ENCODE measurements at places on chromosomes 7 and 10.

GRCh38 chr7:113705439-113705838, 213.4 kb downstream of the PPP1R3A start:
- DNase-seq = no peak

DNA sequence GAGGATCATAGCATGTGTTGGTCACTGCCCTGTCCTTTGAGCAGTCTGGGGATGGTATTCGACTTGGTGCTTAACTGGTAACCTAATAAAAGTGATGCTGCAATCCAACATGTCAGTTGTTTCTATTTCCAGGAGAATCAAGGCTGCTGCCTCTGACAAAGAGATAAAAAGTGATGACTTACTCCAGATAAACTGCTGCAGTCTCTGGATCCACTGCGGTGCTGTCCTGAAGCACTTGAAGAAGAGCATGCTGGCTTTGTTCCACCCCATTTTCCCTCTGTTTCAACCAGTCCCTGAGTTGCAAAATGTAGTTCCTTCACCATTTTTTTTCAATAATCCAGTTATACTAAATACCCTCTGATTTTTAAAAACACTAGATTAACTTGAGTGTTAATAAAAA, 403.5 kb upstream of the ANKRD30A start:
- DNase-seq = no peak

DNA sequence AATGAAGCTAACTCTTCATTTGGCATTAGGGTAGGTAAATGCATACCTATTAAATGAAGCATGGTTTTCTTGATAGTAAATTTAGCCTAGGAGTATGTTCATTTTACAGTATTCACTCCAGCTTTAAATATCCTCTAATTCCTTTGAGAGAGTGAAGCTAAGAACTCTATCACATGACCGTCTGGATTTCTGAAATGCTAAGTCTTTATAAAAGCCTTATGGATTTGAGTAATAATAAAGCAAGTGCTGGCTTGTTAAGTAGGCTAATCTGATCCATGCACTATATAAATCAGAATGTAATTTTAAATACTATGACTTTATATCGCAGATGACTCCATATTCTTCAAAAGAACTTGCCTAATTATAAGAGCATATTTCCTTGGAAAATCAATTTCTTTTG, 64.8 kb downstream of the REEP3 start:
- no peak for DNase-seq

GRCh38 chr10:47337310-47337709, 10.9 kb upstream of the RBP3 start:
- DNase-seq = no peak

DNA sequence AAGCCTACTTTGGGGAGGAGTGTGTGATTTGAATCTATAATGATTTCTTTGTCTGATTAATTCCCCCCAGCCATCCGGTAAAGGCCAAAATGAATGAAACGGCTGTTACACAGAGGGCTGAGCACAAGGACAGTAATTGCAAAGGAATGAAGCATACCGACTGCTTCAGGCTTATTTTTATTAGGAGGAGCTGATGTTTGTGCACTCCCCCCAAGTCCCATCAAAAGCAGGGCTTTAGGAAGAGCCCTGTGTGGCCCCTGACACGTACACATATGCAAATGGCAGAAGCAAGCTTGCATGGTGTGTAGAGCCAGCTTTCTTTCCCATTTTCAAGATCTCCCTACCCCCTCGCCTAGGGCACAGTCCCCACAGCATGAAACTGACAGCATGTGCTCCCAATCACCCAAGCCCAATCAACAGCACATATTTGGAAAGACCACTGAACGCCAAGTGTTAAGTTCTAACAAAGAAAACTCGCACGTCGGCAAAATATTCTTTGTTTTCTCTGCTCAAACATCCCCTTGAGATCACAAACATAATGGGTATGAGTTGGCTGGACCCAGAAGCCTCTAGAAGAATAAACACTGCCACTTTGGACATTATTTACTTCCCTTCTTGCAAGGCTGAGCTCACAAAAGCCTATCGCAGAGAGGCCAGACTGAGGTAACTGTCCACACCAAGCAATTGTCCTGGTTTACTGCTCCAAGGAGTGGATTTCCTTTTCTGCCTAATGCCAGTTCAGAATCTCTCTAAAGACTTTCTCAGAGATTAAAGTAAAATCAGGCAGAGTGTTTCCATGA, 143.0 kb downstream of the CUBN start:
- peak; percentile 83 for DNase-seq

DNA sequence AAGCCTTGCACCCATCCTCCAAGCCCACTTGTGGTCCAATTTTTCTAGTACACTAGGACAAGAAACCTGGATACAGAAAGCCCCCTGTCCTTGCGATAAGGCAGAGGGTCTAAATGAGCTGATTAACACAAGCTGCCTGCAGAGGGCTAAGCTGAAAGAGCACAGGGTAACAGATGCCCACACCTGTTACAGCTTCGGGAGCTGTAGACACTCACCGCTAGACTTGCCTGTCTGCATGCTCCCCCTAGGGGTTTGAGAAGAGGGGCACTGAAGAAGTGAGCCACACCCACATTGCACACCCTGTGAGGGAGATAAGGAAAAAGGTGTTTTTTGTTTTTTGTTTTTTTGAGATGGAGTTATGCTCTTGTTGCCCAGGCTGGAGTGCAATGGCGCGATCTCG, 386.5 kb upstream of the AUTS2 start:
- no peak for DNase-seq

DNA sequence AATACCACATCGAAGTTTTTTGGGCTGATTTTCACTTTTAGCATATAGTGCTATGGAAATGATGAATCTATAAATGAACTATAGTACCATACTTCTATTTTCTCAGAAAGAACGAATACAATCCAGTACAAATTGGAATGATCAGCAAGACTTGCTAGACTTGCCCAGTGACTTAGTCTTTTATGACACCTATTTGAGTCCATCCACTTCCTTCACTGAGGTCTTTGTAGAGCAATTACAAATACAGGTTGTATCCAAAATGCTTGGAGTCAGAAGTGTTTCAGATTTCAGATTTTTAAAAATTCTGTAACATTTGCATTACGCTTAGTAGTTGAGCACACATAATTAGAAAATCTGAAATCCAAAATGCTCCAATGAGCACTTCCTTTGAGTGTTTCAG, 104.3 kb downstream of the NRBF2 start:
- no peak for DNase-seq

DNA sequence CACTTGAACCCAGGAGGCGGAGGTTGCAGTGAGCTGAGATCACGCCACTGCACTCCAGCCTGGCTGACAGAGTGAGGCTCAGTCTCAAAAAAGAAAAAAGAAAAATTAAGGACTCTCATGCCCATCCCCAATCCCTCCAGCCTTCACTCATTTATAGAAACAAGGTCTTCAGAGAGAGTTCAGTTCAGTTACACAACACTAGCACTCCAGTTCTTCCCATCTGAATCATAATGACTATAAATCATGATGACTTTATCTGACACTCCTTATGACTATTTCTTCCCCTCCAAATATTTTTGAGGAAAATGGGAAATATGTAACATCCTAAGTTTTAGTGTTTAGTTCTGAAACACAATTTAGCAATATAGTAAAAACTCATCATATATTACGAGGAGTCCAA, 107.4 kb upstream of the LSM8 start:
- no peak for DNase-seq

GRCh38 chr7:70042533-70042932, 444.3 kb downstream of the AUTS2 start:
- DNase-seq = peak; percentile 29

- DNase-seq = no peak
Measured at GRCh38 chr7:146366938-146367337, 250.3 kb downstream of the CNTNAP2 start.

DNA sequence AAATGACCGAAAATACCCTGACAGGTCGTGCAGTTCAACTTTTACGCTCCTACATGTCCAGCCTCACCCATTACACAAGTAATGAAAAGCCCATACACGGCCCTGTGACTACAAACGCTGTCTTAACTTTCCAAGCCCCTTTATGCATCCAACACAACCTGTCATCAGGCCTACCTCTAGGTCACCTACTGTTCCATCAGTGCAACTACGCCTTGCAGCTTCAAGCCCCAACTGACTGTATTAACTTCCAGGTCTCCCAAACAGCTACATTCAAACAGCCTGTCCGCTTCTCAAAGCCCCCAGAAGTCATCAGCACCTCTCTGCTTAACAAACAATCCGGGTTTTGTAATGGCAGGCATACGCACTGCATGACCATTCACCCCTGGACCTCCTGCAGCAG, 19.2 kb downstream of the ZNF107 start:
- no peak for DNase-seq

GRCh38 chr10:75948583-75948982, 517.2 kb downstream of the LRMDA start:
- no peak for DNase-seq

- DNase-seq = no peak
Measured at GRCh38 chr7:115229401-115230105, 307.7 kb downstream of the MDFIC start.

DNA sequence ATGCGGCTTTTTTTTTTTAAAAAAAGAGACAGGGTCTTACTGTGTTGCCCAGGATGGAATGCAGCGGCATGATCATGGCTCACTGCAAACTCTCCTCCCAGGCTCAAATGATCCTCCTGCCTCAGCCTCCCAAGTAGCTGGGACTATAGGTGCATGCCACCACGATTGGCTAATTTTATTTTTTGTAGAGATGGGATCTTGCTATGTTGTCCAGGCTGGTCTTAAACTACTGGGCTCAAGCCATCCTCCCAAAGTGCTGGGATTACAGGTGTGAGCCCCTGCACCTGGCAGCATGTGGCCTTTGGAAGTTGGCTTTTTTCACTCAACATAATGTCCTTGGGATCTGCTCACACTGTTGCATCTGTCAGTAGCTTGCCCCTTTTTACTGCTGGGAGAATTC, 65.1 kb downstream of the AMZ1 start:
- no peak for DNase-seq

- DNase-seq = no peak
Measured at GRCh38 chr7:46610746-46611145, 689.7 kb upstream of the IGFBP3 start.

GRCh38 chr7:49244543-49244942, 320.2 kb downstream of the CDC14C start:
- no peak for DNase-seq
